HFFc6 (cell line): ENCODE measurements at places on chromosomes 3 and 15. TPM values are rescaled to one million over a fixed set of nuclear protein-coding genes. Genes with fewer than 3 reads are reported as not detected.
A peak's percentile ranks its signal among the peaks of the same experiment; 100 is the strongest.

Gene IMPG2
- 0.03 and 0.06 TPM in 2 replicates for total RNA-seq

- no peak for DNase-seq
Measured at GRCh38 chr3:41286305-41286704, 87.0 kb downstream of the CTNNB1 start.

Gene HTR3E
- not detected in 3 replicates for total RNA-seq

Gene PRRT3
- 4.7 to 7.8 TPM (median 6.2 TPM) in 3 replicates for total RNA-seq

DNA sequence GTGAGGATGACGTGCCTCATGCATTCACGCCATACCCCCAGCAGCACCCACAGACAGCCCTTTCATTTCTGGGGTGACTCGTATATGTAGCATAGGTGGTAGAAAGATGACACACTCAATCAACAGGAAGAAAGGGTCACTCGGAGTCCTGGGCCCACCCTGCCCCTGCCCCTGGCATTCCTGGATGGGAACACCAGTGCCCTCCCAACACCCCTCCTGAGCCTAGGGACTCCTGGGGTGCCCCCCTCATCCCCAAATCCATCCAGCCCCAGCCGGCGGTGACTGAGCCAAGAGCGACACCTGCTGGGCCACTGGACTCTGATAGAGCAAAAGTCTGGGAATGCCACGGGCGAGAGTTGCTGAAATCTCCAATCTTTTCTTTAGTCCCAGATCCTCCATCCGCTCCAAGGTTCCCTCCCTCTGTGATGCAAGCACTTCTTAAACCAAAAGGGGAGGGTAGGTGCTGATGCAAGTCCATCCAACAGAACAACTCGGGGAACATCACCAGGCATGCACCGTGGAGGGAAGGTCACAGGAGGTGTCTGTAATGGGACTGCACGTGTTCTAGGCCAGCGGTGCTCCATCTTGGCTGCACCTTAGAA lies 31.1 kb downstream of the ACAN start:
- peak; percentile 20 for DNase-seq
